Effector CD4-positive, alpha-beta T cell (primary cell): ENCODE measurements at places on chromosomes 16 and 17.
A peak's percentile ranks its signal among the peaks of the same experiment; 100 is the strongest.

DNA sequence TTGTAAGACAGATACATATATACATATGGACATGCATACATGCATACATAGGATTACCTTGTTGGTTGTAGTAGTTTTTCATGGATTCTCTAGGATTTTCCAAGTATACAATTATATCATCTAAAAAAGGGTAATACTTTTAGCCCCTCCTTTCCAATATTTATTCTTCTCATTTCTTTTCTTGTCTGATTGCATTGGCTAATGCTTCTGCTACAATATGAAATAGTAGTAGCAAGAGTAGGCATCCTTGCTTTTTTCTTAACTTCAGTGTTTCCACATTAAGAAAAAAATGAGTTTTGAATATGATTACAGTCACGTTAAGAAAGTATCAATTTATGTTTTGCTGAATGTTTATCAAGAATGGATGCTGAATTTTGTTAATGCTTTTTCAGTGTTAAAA lies 58.0 kb downstream of the RBFOX3 start:
- no peak for DNase-seq

GRCh38 chr16:9082422-9082821 lies 9.0 kb upstream of the HAPSTR1 start:
- DNase-seq: no peak

GRCh38 chr16:8948831-8949230 lies 14.9 kb downstream of the USP7 start:
- DNase-seq: no peak

DNA sequence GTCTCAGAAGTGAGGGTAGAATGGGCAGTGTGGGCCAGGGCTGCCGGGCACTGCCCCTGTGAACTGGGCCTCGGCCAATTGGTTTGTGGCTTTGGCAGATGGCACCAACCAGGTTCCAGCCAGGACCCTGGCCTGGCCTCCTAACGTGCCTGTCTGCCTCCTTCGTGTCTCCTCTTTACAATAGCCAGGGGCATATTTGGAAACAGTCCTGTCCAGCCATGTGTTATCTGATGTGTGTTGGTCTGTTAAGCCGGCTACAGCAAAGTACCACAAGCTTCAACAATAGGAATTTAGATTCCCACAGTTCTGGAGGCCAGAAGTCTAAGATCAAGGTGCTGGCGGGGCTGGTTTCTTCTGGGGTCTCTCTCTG lies 14.6 kb downstream of the CRISPLD2 start:
- DNase-seq: no peak

DNA sequence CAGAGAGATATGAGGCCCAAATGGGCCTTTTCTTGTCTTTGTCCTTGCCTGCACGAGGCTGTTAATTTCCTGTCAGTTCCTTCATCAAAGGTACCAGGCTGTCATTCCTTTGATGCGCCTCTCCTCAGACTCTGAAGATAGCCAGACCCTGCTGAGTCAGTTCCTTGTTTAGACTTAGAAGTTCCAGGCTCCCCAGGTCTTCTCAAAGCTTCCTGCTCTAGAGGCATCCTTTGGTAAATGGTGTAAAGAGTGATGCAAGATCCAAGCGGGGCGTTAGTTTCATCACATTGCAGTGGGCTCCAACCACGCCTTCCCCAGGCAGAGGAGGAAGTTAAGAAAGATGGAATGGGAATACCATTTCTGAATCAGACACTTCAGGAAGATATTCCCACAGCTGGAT lies 4.0 kb upstream of the CDH11 start:
- no peak for DNase-seq

DNA sequence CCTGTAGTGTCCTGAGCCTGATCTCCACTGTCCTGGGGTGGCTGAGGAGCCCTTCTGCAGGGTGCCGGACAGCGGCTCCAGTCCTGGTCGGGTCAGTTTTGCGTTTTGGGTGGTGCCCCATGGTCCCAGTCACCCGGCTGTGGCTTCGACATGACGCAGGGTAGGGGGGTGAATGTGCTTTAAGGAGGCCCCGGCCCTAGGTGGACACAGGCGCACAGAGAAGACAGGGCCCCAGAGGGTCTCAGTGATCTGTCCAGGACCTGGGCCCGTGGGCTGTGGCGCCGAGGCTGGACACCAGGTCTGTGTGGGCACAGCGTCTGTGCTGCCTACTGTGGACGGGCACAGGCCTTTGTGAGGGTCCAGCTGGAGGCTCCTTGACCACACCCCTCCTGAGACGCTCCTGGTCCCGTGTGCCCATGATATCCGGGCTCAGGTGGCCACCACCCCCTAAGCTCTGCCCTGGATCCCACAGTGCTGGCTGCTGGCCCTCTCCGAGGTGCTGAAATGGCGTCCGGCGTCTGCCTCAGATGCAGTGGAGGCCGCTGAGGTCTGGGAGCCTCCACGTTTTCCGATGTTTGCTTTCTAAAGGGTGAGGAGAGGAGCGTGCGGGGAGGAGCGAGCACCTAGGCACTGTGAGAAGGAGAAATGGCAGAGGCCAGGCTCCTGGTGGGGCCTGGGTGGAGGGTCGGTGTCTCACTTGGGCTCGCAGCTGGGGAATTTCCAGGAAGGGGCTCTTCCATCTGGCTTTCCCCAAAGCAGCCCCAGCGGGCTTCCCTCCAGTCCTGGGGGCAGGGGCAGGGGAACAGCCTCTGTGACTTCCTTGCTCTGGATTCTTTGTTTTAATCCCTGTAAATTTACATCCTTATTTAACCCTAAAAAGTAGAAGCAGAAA lies 56.1 kb upstream of the ACSF3 start:
- no peak for DNase-seq

GRCh38 chr17:50060951-50061712 lies 5.2 kb downstream of the ITGA3 start:
- no peak for DNase-seq

DNA sequence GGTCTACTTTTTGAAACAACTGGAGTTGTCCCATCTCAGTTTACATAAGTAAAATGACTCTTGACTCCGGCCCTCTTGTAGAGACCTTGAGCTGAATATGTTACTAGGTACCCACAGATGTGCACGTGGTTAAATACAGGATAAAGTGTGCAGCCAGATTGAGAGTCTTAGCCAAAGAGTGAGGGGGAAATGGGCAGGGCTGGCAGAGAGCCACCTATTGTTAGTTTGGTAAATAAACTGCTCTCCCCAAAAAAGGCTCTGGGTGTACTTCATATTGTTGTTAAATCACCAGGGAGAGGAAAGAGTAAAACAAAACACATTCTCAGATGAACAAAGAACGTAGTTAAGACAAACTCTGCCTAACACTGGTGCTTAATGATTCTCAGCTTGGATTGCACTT lies 20.3 kb downstream of the G6PC1 start:
- no peak for DNase-seq

- peak; percentile 59 for DNase-seq
These were observed 15.1 kb downstream of the FAM117A start for GRCh38 chr17:49748791-49749190.

DNA sequence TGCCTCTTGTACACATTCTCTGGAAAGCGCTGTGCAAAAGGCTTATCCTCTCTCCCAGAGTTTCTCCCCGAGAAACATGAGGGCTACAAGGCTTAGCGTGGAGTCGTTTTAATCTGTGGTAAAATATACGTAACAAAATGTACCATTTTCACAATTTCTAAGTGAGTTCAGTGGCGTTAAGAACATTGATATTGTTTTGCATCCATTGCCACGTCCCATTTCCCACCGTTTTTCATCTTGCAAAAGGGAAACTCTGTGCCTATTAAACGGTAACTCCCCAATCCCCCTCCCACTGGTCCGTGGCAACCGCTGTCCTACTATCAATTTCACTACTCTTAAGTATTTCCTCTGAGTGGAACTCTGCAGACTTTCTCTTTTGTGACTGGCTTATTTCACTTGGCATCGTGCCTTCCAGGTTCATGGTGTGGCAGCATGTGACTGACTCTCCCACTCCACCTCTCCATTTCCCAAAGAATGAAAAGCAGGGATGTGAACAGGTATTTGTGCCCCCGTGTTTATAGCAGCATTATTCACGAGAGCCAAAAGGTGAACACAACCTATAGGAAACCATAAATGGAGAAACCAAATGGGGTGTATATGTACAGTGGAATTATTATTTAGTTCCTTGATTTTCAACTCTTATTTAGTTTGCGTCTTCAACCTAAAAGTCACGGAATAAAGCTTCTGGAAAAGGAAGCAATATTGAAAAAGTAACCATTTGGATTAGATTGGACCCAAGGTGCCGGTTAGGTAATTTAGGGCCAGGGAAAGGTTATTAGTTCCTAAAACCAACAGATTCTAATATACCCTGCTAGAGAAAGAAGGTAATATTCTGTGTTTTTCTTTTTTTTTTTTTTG lies 1.1 kb upstream of the USP32 start:
- DNase-seq: no peak

GRCh38 chr16:25951999-25952398 lies 260.2 kb downstream of the HS3ST4 start:
- DNase-seq: no peak

- no peak for DNase-seq
These were observed 2.1 kb upstream of the GPRC5C start for GRCh38 chr17:74429604-74430384.

- DNase-seq: no peak
These were observed 43.7 kb upstream of the GOSR1 start for GRCh38 chr17:30433514-30433913.

- DNase-seq: no peak
These were observed 4.9 kb downstream of the SHISA9 start for GRCh38 chr16:12906271-12906670.

DNA sequence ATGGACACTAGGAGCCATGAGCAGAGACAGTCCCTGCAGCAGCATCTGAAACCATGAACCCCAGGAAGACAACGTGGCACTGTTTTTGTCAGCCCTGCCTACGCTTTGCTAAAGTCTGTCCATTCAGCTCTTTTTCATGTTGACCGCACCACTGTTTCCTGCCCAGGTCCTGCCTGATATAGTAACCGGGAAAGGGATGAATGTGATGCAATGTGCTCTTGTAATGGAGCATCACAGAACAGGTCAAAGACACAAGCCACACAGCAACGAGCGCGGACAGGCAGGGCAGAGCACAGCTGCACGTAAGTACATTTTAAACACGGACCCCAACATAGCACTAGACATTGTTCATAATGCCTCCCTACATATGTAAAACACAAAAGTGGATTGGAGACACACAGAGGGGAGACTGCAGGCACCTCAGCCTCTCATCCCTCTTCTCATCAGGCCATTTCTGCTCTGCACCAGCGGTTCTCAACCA lies 16.9 kb upstream of the TNFRSF13B start:
- no peak for DNase-seq

DNA sequence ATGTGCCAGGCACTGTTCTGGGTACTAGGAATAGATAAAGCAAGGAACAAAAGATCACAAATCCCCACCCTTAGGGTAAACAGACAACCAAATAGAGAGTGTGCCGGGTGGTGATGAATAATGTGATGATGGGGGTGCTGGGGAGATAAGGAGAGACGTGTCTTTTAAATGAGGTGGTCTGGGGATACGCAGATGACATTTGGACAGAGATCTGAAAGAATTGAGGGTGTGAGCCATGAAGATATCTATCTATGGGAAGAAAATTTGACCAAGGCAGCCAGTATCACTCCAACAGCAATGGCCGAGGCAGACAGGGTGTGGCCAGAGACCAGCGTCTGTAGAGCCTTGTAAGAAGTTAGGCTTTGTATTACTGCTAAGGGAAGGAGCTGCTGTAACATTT lies 165.3 kb downstream of the MRTFB start:
- no peak for DNase-seq

DNA sequence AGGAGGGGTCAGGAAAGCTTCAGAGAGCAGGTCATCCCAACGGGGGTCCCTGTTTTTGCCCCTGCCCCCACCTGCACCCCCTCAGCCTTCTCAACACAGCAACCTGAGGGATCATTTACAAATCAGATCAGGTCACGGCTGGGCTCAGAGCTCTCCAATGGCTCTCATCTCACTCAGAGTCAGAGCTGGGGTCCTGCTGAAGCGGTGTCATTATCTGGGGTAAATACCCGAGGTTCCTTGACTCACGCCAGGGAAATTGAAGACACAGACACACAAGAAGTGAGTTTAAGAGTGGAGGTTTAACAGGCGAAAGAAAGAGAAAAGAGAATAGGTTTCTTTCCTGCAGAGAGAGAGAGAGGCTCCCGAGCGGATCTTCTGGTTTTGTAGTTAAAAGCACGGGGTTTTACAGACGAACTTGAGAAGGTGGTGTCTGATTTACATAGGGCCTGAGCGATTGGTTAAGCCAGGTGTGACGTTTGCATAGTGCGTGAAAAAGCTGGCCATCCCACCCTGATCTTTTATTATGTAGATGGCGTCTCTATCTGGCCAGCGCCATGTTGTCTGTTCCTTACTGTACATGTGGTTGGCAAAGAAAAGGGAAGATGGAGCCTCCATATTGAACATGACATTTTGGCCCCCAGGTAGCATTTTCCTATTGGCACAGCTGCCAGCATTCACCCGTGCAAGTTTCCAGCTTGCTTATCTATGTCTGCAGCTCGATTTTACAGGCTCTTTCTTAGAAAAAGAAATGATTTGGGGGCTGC lies 51.4 kb downstream of the WSB1 start:
- no peak for DNase-seq

GRCh38 chr16:10838621-10839278 lies 20.2 kb upstream of the TVP23A start:
- DNase-seq: no peak

GRCh38 chr17:2011411-2012371 lies 13.4 kb downstream of the RTN4RL1 start:
- no peak for DNase-seq

- no peak for DNase-seq
These were observed 168.9 kb upstream of the MAF start for GRCh38 chr16:79769270-79769927.

DNA sequence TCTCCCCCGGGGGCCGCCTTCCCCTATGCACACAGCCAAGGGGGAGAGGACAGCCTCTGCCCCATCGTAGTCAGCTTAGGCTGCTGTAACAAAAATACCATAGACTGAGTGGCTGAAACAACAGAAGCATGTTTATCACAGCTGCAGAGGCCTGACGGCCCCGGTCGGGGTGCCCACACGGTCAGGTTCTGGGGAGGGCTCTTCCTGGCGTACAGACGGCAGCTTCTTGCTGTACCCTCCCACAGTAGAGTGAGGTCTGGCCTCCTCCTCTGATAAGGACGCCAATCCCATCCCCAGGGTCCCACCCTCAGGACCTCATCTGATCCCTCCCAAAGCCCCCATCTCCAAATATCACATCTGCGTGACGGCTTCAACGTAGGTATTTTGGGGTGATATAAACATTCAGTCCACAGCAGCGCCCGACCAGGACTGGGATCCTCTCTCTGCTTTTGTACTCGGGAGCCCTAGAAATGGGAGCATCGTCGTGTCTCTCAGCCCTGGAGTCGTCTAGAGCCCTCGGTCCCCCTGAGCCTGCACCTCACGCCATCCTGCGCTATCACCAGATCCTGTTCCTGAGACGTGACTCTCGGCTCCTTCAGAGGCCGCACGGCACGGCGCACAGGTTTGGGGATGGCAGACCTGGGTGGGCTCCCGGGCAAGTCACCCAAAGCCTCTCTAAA lies 67.8 kb downstream of the RPH3AL start:
- no peak for DNase-seq
